Activated T-cell treated with anti-CD3 and anti-CD28 coated beads, Interleukin-2, amount 50 U/mL, for 1 hour (primary cell): ENCODE measurements at places on chromosomes 6 and 20.
A peak's percentile ranks its signal among the peaks of the same experiment; 100 is the strongest.

DNA sequence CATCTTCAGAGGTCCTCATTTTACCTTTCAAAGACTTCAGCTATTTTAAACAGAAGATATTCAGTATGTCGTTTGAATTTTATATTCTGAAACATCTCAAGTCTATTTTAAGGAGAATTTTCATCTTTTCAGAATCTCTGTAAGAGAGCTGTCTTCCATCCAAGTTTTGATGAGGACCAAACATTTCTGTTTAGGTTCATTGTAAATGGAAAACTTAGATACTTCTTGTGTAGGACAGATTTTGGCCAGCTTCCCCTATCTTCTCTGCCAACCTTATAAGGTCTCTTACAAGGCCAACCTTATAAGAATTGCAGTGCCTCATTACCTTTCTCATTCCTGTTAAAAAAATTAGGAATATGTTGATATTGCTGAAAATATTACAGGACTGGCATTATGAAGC lies 88.1 kb downstream of the AKAP7 start:
- no peak for DNase-seq

DNA sequence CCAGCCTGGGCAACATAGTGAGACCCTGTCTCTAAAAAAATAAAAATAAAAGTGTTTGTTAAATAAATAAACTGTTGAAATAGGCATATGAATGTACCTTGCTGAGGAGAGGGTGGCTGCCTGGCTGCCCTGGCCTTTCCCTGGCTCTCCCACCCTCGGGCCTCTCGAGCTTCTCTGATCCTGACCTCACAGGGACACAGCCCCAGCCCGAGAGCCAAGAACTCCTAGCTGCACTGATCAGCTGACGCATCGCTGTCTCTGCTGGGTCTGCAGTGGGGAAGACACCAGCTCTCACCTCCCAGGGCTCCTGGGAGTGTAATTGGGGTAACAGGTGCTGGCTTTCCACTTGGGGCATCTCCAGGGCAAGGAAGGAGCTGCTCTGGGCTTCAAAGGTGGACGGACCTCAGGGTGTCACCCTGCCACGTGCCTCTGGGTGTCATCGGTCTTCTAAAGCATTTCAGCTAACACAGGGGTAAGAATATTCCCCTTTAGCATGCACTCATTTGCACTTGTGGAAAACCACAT lies 6.9 kb downstream of the TCF15 start:
- DNase-seq = no peak

DNA sequence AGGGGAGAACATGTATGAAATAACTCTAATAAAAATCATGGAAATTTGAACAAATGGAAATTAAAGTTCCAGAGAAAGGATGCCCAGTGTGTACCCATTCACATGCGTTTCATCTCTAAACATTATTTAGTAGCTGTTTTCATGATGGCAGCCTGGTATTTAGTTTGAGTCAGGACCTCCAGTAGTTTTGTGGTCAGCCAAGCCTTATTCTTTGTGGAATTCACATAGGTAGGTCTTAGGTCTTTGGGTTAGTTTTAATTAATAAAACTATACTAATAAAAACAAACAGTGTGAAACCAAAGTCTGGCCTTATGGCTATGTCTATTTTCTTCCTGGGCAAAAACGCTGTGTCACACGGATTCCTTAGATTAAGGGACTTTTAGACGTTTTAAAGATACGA lies 137.8 kb downstream of the FOXC1 start:
- DNase-seq = no peak

DNA sequence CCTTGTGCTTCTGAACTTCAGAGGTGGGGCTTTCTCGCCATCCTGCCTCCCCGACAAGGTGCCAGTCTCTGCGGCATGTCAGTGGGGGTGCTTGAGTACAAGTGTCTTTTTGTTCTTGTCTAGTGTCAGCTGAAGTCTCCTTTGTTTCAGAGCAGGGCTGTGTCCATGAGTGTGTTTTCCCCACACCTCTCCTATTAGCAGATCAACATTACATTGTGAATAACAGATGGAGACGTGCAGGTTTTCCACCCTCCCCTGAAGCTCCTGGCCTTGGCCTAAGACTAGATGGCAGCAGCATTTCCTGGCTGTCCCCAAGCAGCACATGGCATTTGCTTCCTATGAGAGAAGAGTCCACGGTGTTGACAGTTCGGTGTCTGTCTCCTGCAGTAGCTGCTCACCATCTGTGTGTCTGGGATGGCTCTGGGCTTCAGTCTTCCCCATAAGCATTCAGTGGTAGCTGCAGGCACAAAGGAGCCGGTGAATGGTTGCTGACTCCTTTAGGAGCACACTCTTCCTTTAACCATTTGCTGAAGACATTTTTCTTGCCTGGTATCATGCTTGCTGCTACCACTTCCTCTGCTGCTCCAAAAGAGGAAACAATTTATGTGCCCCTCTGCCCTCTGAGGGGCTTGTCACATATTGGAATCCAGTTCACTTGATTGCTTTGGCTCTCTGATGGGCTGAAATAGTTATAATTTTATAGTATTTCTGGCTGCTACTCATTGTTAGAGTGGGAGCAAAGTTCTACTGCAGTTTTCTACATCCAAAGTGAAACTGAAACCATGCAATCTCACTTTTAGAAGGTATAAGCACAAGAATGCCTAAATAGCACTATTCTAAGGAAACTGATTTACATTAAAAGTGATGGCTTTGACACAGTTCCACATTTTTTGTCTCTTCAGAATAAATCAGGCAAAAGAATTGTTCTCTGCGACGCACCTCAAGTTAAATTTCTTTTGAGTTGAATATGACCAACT lies 913.0 kb downstream of the C6orf118 start:
- DNase-seq = no peak

DNA sequence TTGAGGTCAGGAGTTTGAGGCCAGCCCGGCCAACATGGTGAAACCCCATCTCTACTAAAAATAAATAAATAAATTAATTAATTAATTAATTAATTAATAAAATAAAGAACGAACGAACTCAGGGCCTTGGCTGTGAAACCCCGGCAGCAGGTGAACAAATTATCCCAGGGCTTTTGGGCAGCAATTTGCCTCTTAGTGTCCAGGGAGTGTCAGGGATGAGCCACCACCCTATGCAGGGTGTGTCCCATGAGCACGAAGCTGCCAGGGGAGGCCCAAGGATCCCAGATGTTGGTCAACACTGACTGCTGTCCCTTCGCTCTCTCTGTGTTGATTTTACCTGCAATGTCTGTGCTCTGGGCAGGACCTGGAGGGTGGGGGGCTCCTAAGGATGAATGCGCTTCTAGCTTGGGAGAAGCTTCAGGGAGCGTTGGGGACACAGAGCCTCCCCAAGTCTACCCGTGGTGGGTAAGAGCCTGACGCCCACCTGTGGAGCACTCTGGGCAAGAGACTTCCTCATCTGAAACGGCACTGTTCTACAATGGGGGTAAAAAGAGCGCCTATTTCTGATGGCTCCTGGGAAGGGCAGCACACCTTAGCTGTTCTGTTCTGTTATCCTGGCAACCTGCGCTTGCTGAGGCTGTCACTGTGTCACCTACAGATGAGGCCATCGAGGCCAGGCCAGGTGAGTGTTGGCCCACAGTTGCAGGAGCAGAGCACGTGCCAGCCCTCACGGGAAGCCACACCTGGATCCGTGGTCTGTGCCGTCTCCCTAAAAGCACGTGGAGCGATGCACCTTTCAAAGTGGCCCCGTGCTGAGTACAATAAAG lies 125.5 kb upstream of the CDH4 start:
- DNase-seq = no peak

DNA sequence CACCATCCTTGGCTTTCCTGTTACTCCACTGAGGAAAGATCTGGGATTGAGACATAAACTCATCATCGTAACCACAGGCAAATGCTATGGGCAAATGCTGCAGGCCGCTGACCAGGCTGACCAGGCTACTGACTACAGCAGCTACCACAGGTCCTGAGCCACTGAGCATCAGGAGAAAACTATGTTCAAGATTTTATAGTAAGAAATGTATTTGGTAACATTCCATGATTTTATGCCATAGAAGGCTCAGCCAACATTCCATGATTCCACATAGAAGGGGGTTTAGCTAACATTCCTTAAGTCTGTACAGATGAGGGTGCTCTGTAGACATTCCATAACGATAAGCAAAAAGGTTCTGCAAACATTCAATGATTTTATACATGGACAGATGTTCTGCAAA lies 16.1 kb upstream of the B4GALT5 start:
- no peak for DNase-seq

DNA sequence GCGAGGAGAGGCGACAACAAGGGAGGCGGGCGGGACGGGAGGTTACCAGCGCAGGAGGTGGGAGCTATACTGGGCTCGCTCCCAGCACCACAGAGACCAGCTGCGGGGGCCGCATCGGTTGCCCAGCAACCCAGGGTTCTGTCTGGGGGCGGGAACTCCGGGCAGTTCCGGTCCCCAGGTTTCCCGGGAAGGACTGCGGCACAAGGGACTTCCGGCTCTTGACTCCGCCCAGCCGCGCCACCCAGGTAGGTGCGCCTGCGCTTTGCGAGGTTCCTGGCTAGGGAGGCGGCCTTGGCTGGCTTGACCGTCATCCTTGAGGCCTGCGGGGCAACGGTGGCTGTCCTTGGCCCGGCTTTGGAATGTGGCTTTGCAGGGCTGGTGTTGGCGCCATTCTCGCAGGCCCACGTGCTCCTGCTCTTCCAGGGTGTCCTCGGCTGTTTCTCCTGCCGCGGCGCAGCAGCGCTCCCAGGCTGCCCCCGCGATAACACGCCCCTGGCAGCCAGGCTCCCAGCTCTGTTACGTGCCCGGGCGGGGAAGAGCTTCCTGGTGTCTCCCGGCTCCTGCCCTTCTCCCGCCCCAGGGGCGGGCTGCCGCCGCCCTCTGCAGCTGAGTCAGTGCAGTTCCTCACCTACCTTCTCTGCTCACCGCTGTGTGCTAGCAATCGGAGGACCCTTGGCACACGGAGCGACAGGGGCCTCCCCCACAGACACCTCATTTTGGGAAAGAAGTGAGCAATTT lies at the start of gene RSPH3:
Gene RSPH3 (minus strand): TSS at position 537 of the 738 bp plus-strand sequence. CDS start 652 bp downstream, outside the sequence.
- peak; percentile 88 for DNase-seq

- no peak for DNase-seq
Observed at GRCh38 chr6:45532721-45533210, 155.0 kb upstream of the SUPT3H start.

DNA sequence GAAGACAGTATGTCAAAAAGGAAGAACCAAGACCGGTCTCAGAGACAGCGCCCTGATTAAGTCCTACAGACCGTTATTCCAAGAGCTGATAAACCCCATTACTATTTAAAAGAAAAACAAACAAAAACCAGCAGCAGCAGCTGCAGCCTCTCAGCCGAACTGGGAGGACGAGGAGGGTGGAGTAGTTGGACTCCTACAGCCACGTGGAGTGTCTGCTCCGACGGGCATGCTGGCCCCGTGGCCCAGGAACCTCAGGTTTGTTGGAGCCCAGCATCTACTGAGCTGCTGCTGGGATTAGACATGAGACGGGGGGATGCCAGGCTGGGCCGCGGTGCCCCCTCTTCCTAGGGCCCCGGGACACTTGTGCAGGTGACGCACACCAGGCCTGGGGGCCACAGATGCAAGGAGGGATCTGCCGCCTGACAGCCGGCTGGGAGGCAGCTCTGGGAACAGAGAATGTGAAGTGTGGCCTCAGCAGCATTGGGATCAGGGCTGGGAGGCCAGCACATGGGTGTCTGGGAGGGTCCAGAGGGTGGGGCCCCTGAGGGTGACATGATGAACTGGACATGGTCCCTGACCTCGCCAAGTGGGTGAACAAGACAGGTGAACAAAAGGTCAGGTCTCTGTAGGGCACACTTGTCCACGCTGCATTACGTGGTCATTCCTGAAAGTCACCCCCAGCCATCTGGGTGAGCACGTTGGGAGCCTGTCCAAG lies 2.9 kb upstream of the ZBTB46 start:
- no peak for DNase-seq

DNA sequence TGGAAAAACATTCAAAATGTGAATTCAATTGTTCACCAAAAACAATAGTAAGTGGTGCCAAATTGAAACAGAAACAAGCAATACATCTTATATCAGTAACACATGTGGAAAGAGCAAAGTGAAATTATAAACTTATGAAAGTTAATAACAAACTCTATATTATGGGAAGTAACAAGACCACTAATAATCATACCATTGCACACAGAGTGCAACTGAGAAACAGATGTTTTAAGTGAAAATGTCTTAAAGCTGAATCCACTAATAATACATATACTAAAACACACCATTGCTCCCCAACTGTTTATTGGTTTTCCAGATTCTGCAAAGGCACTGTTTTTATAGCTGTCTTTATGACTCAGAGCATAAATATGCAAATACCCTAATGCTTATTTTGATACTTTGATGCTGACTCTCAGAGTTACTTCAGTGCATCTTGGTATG lies 292.3 kb downstream of the RFPL4B start:
- DNase-seq = no peak

DNA sequence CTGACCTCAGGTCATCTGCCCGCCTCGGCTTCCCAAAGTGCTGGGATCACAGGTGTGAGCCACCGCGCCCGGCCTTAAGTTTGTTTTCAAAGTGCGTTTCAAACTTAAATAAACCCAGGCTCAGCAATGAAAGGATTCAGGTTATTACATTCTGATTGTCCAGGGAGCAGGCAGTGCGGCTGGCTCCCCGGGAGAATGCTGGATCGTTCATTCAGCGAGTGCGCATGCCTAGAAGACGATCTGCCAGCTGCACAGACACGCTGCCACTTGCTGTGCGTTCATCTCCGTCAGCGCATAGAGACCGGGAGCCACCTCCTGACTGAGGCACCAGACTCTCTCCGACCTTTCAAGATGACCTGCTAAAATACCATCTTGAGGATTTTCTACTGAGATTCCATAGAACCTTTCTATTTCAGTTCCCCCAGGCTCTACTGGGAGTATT lies 163.9 kb upstream of the ZNF217 start:
- no peak for DNase-seq

DNA sequence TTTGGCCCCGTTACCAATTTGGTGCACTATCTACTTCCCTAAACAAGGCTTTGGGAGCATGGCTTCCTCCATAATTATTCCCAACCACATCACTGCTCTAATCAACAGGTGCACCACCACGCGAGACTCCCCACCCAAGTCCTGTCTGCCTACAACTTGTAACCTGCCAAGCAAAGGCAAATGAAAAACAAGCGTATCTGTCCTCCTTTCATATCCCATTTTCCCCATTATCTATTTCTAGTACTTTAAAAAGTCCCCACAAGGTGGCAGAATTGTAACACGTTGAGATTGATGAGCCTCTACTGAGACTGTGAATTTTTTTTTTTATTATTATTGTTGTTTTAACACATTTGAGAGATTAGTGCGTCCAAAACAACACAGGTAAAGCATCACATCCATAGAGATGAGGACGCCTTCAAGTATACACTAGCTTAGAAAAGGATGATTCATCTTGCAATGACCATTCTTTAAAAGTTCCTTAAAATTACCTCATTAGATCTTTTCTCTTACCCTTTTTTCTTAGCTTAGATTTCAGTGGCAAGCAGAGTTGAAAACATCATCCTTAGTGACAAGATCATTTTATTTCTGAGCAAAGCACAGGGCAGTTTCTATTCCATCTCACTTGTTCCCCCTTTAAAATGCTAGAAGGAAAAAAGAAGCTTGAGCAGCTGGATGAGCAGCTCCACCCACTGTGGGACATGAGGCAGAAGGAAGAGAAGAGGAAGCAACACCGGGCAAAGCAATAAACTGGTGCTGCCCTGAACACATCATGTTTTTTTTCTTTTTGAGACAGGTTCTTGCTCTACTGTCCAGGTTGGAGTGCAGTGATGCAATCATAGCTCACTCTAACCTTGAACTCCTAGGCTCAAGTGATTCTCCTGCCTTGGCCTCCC lies 210.8 kb downstream of the ARHGAP18 start:
- DNase-seq = peak; percentile 29

- no peak for DNase-seq
Observed at GRCh38 chr20:24965065-24965919, 16.2 kb downstream of the CST7 start.
